ENCODE measurements at places on chromosomes 5 and 9. TPM values are rescaled to one million over a fixed set of nuclear protein-coding genes. Genes with fewer than 3 reads are reported as not detected.

ZNF658 gene
- 11.5 TPM for total RNA-seq

DNA sequence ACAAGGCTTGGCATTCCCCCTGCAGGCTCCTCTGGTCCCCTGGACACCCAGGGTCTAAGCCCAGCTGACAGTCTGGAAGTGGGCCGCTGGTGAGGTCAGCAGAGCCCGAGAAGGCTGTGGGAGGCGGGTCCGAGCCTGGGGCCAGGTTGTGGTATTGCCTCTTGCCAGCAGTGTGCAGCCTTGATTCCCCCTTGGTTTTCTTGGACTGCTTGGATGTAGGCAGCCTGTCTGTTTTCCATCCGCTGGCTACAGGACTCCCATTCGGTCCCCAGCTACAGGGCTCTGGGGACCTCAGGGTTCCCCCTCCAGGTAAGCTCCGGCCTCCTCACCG, 1.6 kb downstream of the AIF1L start:
- H3K27ac ChIP-seq: no peak overlapping the region
- H3K4me1 ChIP-seq: peaks cover 23% of the 10 kb centered on the region
- H3K36me3 ChIP-seq: no peaks in the 10 kb centered on the region
- DNase-seq: no peak

PCDHB3 gene
- 2.5 TPM for total RNA-seq

DNA sequence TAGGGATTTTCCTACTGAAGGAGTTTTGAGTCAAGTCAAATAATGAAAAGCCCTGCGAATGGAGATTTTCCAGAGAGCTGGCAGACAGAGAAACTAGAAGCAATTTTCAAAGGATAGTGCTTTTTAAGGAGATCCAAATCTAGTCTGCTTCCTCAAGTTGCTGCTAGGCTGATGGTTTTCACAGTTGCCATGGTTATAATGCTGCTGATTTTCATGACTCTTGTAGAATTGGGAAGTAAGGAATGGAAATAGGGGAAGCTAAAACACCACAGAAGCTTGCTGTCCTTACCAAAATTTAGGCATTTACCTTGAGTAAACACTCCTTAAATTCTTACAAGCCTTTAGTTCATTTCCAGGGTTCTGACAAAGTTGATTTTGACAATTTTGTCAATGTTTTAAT, 30.1 kb upstream of the HAPLN1 start:
- no peaks in the 10 kb centered on the region for H3K4me1 ChIP-seq
- no peaks in the 10 kb centered on the region for H3K36me3 ChIP-seq
- no peak overlapping the region for H3K4me3 ChIP-seq
- H3K27me3 ChIP-seq: no peaks in the 10 kb centered on the region
- H3K27ac ChIP-seq: no peak overlapping the region

DNA sequence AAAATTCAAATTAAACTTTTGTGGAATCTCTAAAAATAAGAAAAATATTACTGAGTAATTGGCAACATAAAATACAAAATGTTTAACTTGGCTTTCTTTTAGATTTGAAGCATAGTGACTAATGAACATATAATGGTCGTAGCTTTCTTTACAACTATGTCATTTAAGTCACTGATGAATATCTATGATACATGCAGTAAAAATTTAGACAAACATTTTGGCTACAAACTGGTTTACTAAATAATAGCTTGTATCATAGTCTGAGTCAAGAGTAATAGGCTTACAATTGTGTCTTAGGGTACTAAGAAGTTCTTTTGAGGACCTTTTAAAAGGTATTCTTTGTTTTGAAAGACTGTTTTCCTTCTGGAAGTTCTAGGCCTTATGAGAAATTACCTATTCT, 2.0 kb upstream of the APC start:
- H3K27ac ChIP-seq: no peak overlapping the region
- no peaks in the 10 kb centered on the region for H3K27me3 ChIP-seq
- DNase-seq: no peak

PCDHGC5 gene
- total RNA-seq: 2.1 TPM

DNA sequence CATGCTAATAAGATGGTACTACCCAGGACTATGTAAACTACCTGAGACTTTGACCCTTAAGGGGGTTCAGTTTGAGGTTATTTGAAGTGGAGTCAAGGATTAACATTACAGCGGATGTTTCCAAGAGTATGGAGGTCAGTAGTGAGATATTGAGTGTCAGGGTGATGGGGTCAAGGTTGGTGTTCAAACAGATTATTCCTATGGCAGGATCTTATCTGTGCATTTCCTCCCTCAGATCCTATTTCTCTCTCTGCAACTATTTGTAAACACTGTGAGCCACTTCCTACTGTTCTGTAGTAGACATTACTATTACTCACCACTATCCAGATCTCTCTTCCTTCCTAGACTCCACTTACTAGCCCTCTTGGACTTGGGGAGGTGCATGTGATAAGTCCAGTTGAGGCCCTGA, 54.0 kb upstream of the STOM start:
- DNase-seq: no peak
- H3K27ac ChIP-seq: no peak overlapping the region
- no peaks in the 10 kb centered on the region for H3K4me1 ChIP-seq
- H3K4me3 ChIP-seq: no peak overlapping the region

DNA sequence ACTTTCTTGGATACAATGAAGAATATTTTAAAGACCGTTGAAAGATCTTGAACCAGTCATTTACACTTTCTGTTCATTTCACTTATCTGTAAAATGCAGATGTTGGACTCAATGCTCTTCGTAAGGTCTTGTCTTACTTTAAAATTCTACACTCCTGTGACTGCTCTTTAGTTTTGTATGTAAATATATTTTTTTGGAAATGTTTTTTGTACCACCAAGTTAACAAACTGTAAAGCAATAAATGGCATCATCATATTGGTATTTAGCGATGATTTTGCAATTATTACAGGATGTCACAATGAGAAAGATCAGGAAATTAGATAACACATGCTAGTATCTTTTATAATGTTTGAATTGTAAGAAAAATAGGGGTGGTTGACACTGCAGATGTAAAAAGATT, 80.8 kb upstream of the GNAQ start:
- DNase-seq: no peak
- H3K27me3 ChIP-seq: no peaks in the 10 kb centered on the region
- H3K36me3 ChIP-seq: no peaks in the 10 kb centered on the region
- no peaks in the 10 kb centered on the region for H3K4me1 ChIP-seq

FBP1 gene
- 10.4 TPM for total RNA-seq

DNA sequence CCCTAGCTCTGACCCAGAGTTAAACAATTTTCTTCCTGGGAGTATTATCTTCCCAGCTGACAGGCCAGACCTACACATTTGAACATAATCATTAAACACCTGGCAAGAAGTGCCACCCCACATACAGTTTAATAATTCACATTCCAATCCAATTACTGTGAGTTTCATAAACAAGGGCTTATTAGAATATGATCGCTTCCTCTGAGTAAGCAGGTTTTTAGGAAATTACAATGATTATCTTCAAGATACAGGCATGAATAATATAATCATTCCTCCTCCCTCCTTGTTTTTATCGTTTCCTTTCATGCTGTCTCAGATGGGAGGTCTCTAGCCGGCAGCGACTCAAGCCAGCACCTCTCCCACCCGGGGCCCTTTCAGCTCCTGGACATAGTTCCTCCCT, 15.8 kb upstream of the KIF4B start:
- DNase-seq: no peak
- H3K27ac ChIP-seq: no peak overlapping the region
- H3K27me3 ChIP-seq: no peaks in the 10 kb centered on the region
- no peak overlapping the region for H3K4me3 ChIP-seq
- H3K36me3 ChIP-seq: no peaks in the 10 kb centered on the region

DNA sequence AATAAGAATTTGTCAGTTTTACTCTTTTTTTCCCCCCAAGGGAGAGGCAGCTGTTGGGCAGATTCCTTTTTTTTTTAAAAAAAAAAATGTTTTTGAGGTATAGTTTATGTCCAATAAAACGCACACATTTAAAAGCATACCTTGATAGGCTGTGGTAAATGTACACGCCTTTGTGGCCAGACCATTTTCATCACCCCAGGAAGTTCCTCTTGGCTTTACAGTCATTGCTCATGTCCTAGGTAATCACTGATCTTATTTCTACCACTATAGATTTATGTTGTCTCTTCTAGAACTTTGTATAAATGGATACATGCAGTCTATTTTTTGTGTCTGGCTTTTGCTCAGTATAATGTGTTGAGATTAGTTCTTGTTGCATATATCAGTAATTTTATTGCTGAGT, 9.8 kb downstream of the SUB1 start:
- H3K4me1 ChIP-seq: peaks cover 9% of the 10 kb centered on the region
- H3K36me3 ChIP-seq: peaks cover 73% of the 10 kb centered on the region
- no peaks in the 10 kb centered on the region for H3K27me3 ChIP-seq
- no peak for DNase-seq

HAPLN1 gene
- not detected for total RNA-seq

DNA sequence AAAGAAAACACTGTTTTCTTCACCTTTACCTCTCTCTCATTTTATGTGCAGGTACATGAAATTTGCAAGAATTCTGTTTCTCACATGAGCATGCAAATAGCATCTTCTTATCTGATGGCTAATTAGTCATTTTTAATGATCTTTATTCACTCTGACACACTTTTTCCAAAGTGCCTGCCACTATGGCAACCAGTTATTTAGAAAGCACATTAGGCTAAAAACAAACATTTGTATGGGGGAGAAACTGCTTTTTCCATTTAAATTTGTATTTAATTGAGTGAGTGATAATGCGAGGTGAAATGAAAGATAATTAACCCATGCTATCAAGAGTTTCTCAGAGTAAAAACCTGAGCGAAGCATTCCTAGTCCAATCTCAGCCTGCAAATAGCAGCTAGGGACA, 365.0 kb downstream of the MAT2B start:
- no peak for DNase-seq
- H3K36me3 ChIP-seq: no peaks in the 10 kb centered on the region
- no peak overlapping the region for H3K4me3 ChIP-seq
- no peak overlapping the region for H3K27ac ChIP-seq
- H3K4me1 ChIP-seq: no peaks in the 10 kb centered on the region

LRRTM2 gene
- total RNA-seq: 0.32 TPM

ADGRD2 gene
- 0.31 TPM for total RNA-seq

DNA sequence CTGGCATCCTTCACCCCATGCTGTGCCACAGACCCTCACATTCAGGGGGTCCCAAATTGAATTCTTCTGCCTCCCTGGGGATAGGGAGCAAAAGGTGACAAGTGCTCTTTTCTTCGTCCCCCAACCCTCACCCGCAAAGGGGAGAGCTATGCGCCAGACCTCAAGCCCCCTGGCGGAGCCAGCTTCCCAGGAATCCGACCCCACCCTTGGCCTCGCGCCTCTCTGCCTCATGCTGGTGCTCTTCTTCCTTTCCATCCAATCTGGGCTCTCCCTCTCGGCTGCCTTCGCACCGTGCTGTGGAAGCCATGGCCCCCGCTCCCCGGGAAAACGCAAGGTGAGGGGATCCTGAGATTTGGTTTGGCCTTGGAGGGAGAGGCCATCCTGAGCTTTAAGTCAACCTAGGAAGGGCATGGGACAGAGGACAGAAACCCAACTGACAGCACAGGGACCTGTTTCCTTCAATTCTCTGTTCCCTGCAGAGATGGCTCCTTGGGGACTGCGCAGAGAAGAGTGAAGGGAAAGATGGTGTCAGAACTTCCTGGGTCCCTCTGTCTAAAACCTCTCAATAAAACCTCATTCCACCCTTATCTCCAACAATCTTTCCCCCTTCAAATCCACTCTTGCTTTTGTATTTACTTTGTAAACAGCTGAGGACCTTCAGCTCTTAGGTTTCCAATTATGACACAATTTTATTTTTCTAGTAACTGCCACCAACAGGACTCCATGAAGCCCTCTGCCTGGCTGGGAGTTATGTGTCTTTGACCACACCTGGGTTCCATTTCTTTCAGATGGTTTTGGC, 36.3 kb upstream of the CRB2 start:
- no peaks in the 10 kb centered on the region for H3K36me3 ChIP-seq
- peaks cover 6% of the 10 kb centered on the region for H3K27me3 ChIP-seq
- H3K27ac ChIP-seq: no peak overlapping the region
- DNase-seq: no peak
- no peak overlapping the region for H3K4me3 ChIP-seq

CENPK gene
- 2.0 TPM for total RNA-seq

TMEM267 gene
- 12.2 TPM for total RNA-seq

- H3K4me1 ChIP-seq: no peaks in the 10 kb centered on the region
- H3K36me3 ChIP-seq: no peaks in the 10 kb centered on the region
- no peak overlapping the region for H3K4me3 ChIP-seq
- no peaks in the 10 kb centered on the region for H3K27me3 ChIP-seq
These were observed 175.6 kb upstream of the CCNG1 start for GRCh38 chr5:163261647-163262269.

DNA sequence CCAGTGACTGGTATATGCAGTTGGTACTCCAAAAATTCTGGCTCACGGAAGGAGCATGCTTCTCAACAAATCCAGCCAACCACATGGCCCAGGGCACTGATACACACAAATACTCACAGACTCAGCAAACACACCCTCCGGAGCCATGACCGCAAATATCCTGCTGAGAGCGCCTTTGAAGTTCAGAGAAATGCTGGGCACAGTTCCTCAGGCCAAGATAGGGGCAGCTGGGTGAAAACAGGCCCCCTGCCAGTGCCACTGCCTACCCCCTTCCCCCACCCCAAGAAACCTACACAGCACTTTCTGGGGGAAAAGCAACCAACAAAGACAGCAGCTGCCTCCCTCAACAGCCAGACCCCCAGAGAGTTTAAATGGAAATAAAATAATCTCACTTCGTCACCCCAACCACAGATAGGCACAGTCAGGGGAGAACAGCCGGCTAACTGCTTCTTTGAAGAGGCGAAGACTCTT, 120.0 kb downstream of the C5orf15 start:
- no peak overlapping the region for H3K4me3 ChIP-seq
- H3K27me3 ChIP-seq: peaks cover 3% of the 10 kb centered on the region
- H3K36me3 ChIP-seq: no peaks in the 10 kb centered on the region
- H3K27ac ChIP-seq: no peak overlapping the region

DNA sequence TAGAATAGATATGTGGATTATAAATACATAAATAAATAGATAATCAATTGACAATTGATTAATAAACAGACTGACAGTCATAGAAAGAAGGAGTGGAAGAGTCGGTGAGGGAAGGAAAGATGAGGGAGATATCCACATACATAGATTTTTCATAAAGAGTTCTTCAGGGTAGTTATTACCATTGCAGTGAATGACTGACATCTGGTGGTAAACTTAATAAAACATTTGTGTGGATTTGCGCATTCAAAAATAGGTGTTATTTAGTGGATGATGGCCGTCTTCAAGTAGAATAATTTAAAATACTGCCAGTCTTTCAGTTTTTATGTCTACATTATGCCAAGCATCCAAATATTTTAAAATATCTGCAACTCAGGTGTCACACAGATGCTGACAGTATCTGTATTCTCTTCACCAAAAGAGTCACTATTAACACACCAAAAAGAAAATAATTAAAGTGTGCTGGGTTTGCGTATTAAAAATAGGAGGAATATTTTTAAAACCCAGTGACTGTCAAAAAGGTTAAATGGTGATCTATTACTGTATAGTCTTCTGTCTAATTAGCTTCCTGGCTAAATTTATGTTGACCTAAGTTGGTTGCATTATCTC, 78.8 kb downstream of the GIN1 start:
- H3K27me3 ChIP-seq: no peaks in the 10 kb centered on the region
- H3K36me3 ChIP-seq: no peaks in the 10 kb centered on the region
- H3K27ac ChIP-seq: no peak overlapping the region
- no peak overlapping the region for H3K4me3 ChIP-seq
- H3K4me1 ChIP-seq: no peaks in the 10 kb centered on the region

BTNL3 gene
- total RNA-seq: not detected
